Keratinocyte (primary cell): ENCODE measurements at places on chromosomes 7 and 10.
A peak's percentile ranks its signal among the peaks of the same experiment; 100 is the strongest.

DNA sequence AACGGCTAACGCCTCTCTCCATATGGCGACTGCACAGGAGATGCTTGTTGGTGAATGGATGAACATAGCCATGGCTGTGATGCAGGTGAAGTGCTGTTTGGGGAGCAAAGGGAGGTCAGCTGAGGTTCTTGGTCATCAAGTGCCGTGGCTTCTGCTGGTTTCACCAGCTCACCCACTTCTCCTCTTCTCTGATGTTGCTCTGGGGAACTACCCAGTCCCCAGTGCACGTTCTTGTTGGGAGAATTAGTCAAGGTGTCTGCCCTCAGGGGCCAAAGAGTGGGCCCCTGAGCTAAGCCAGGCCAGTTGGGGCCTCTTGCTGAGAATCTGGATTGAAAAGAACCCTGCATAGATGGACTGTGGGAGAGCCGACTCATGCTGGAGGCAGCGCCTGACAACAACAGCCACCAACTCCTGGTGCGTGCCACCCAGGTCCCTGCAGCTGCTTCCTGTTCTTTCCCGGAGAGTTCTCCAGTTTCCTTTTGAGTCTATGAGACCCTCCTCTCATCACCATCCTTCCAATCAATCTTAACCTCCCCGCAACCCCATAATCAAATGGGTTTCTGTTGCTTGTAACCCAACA is 3.0 kb downstream of the BTBD16 start:
- no peak for DNase-seq

DNA sequence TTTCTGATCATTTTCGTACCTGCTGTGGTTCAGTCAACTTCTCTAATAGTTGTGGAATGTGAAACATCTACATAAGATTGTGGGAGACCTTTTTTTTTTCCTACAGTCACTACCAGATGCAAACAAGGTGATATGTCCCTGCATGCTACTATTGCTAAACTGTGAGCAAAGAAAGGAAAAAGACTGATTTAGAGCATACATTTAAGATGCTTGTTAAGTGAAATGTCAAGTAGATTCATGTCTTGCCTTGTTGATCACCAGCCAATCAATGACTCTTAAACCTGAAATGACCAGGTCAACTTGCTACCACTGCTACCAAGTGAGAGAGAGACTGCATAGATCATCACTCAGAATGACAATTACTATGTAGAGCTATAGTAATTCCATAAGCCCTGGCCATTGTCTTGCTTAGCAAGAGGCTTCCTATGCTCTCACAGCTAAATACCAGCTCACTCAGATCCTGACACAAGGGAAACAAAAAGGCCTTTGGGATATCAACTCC is 84.3 kb upstream of the SKAP2 start:
- peak; percentile 68 for DNase-seq

GRCh38 chr10:29057822-29058331 is 231.0 kb upstream of the LYZL1 start:
- no peak for DNase-seq

- no peak for DNase-seq
Measured at GRCh38 chr10:11901833-11902475, 78.8 kb downstream of the PROSER2 start.

GRCh38 chr10:72875250-72876055 is 18.1 kb upstream of the OIT3 start:
- DNase-seq: no peak

- DNase-seq: no peak
Measured at GRCh38 chr10:43318976-43319960, 52.2 kb upstream of the FXYD4 start.

DNA sequence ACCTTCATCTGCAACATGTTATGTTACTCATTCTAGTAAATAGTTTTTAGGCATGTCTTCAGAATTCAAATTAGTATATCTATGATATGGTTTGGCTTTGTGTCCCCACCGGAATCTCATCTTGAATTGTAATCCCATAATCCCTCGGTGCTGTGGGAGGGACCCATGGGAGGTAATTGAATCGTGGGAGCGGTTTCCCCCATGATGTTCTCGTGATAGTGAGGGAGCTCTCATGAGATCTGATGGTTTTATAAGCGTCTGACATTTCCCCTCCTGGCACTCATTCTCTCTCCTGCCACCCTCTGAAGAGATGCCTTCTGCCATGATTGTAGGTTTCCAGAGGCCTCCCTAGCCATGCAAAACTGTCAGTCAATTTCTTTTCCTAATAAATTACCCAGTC is 20.4 kb upstream of the GPR37 start:
- no peak for DNase-seq

DNA sequence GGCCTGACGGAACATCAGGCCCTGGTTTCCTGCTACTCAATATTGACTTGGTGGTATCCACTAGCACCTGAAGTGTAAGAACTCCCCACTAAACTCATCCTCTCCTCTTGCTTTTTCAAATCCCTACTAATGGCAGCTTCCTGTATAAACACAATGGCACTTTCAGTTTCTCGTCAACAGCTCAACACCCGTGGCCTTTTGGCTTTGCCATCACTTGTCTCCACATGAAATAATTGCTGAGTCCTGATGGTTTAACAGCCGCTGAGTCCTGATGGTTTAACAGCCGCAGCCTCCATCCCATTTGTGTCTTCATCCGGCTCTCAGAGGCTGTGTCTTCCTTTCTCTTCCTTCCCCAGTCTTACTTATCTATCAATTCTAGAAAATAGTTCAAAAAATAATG is 261.4 kb upstream of the PITRM1 start:
- no peak for DNase-seq

- no peak for DNase-seq
Measured at GRCh38 chr10:98418665-98419468, 3.9 kb upstream of the PYROXD2 start.

- DNase-seq: no peak
Measured at GRCh38 chr7:1733206-1733907, 63.3 kb downstream of the ELFN1 start.

- DNase-seq: no peak
Measured at GRCh38 chr10:129955601-129956285, 8.3 kb downstream of the EBF3 start.

DNA sequence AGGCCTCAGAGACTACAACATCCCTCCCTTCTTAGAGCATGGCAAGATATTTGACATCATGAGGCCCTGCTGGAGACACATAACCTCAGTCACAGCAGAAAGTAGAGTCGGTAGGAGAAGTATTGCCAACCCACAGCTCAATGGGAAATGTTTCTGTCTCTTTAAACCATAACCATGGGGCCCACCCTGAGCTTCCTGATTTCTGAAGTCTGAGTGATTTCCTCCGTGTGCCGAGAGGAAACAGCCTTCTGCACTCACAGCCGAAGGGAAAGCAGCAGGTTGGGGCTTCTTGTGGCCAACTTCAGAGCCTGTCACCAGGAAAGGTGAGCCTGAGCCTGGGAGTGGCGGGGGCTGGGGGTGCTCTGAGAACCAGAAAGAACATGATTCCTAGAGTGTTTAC is at the start of gene GIMAP1:
Gene GIMAP1 (plus strand): TSS at position 246 of the 400 bp plus-strand sequence. CDS start 2,435 bp downstream, outside the sequence.
- DNase-seq: no peak
